ENCODE measurements at places on chromosomes 16 and 17. TPM values are rescaled to one million over a fixed set of nuclear protein-coding genes. Genes with fewer than 3 reads are reported as not detected.

The ZNF629 gene
- polyA plus RNA-seq, result 7.8 TPM

The KCTD19 gene
- polyA plus RNA-seq, result not detected

The PLCG2 gene
- polyA plus RNA-seq, result 1.2 TPM

The CORO6 gene
- 236 TPM for polyA plus RNA-seq

The FOXL1 gene
- polyA plus RNA-seq, result 0.18 TPM

The RTN4RL1 gene
- polyA plus RNA-seq, result 0.70 TPM

The KRT32 gene
- not detected for polyA plus RNA-seq

The MTSS2 gene
- 120 TPM for polyA plus RNA-seq

The ITGAX gene
- polyA plus RNA-seq, result 0.34 TPM

The VASN gene
- polyA plus RNA-seq, result 2.0 TPM

The PTRH2 gene
- polyA plus RNA-seq, result 34.7 TPM

The ADGRG3 gene
- polyA plus RNA-seq, result 0.37 TPM

All from psoas muscle (tissue), 8 donors.